BJ (cell line): ENCODE measurements at places on chromosomes 1 and 21.

DNA sequence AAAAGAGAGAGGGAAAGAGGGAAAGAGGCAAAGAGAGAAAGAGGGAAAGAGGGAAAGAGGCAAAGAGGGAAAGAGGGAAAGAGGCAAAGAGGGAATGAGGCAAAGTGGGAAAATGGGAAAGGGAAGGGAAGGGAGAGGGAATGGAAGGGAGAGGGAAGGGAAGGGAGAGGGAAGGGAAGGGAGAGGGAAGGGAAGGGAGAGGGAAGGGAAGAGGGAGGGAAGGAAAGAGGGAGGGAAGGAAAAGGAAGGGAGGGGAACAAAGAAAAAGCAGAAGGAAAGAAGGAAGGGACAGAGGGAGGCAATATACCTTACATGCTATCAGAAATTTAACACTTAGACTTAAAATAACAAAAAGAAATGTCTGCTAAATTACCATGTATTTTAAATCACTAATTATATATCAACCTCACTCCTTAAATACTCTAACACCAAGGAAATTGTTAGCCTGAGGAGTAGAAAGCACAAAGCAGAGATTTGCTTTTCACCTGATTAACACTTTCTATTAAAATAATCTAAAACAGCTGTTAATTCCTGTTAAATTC is 41.8 kb downstream of the DUSP10 start:
- DNase-seq, result no peak

- DNase-seq, result no peak
Observed at GRCh38 chr1:34696230-34696629, 58.6 kb upstream of the GJB5 start.

DNA sequence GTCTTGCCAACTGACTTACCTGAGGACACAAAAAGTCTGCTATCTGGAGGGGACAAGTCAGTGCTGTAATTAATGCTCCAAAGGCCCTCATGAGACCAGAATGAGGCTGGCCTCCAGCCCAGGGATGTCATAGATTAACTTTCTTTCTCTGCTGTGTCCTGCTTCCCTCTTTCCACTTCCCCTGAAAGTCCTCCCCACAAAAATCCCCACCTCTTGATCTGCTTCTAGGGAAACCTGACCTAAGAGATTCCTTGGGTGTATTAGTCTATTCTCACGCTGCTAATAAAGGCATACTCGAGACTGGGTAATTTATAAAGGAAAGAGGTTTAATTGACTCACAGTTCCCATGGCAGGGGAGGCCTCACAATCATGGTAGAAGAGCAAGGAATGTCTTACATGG is 39.2 kb downstream of the RUNX3 start:
- no peak for DNase-seq

DNA sequence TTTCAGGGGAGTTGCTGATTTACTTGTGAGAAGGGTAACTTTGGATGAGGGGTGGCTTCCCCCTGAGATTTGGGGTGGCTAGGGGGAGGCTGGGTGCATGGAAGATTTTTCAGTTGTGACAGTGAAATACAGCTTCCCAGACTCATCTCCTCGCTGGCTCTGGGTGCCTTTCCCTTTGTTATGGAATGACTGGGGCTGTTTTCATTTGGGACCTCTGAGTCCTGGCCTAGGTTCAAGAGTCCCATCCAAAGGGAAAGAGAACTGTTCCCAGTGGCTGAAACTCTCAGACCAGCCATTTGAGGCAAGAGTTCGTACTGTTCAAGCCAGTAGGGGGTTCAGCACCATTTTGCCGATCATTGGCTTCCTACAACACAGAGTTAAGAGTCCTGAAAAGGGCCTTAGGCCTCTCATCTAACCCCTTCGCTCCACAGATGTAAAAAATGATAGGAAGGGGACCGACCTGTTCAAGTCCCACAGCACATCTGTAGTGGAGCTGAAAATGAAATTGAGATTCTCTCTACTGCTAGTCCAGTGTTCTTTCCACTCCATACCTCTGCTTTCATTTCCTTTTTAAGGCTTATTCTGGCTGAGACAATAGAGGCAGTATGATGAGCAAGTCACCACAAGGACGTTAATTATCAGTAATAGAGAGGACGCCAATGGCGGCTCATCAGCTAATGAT is 958 bp downstream of the DDR2 start:
- no peak for DNase-seq

DNA sequence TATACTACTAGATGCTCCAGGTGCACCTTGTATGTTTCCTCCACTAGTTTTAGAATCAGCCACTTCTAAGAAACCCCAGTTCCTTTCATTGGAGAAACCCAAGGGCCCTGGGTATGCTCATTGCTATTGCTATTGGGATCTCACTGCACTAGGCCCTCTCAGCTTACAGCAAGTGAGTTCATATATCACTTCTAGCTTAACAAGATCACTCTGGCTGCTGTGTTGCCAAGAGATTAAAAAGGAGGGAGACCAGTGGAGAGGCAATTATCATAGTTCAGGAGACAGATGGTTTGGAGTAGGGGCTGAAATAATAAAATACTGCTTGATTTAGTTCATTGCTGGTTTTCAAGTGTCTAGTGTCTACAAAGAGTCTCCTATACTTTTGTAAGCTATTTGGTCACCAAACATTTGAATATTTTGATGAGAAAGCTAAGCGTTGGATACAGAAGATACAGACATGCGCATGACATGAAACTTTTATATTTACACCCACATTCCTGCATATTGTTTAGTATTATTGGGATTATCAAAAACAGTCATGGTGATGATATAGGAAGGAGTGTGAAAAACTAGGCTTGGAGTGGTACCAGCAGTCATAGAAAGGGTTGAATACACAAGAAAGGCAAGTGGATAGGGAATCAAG is 671.9 kb downstream of the ADGRL2 start:
- DNase-seq, result no peak

DNA sequence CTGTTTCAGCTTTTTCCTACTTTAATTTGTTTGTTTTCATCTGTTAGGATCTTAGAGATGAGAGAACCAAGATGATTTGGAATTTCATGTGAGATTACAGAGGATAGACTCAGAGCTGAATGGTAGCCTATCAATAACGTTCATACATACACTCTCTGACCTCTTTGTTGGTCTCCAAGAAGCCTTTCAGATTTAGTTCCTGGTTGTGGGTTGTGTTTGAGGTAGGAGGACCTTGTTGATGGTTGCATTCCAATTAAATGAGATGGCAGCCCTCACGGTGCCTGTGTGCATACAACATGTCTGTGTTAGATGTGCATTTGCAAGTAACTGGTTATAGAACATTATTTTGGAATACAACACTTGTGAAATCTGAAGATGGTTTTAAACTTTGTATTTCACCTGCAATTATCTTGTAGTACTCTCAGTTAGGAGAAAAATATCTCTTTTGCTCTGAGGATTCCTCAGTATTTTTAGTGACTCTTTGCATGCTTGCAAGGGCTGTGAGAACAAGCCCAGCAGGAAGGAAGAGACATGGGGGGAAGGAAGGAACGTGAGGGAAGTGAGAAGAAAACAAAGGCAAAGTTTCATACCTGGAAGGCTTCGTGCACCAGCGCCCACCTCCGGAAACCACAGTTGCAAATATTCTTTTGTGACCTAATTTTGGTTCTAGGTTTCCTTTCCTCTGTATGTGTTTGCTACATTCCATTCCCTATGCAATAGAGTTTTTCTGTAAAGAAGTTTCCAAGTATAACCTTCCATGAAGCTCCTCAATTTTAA is 291.8 kb downstream of the DISC1 start:
- DNase-seq, result no peak

- DNase-seq, result no peak
Observed at GRCh38 chr1:173393659-173394000, 83.5 kb upstream of the PRDX6 start.

GRCh38 chr1:171037626-171038025 is 53.1 kb upstream of the FMO3 start:
- no peak for DNase-seq

DNA sequence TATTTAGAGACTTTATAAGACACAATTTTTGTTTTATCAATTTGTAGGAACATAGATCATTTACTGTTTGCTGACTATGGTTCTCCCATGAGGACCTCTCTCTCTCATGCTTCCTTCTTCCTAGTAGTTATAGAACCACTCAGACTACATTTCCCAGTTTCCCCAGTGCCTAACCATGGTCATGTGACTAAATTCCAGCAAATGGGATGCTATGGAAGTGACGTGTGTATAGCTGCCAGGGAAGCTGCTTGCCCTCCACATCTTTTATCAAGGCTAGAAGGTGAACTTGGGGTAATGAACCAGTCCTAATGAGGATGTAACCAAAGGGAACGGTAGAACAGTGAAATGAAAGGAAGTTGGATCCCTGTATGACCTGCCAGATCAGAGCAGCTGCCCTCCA is 184.0 kb downstream of the MIS18A start:
- DNase-seq, result no peak

- no peak for DNase-seq
Observed at GRCh38 chr1:199150756-199151155, 511.9 kb downstream of the PTPRC start.

GRCh38 chr1:110787328-110788071 is 85.4 kb upstream of the CD53 start:
- DNase-seq, result no peak

- no peak for DNase-seq
Observed at GRCh38 chr1:47918257-47918867, 78.8 kb downstream of the TRABD2B start.

DNA sequence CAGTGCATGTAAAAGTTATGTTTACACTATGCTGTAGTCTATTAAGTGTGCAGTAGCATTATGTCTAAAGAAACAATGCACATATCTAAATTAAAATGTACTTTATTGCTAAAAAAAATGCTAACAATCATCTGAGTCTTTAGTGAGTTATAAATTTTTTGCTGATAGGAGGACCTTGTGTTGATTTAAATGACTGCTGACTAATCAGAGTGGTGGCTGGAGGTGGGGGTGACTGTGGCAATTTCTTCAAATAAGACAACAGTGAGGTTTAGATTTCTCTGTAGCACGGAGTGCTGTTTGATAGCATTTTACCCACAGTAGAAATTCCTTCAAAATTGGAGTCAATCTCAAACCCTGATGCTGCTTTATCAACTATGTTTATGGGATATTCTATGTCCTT is 37.0 kb downstream of the HS2ST1 start:
- no peak for DNase-seq

GRCh38 chr1:180175806-180176205 is 21.1 kb downstream of the QSOX1 start:
- DNase-seq, result no peak

DNA sequence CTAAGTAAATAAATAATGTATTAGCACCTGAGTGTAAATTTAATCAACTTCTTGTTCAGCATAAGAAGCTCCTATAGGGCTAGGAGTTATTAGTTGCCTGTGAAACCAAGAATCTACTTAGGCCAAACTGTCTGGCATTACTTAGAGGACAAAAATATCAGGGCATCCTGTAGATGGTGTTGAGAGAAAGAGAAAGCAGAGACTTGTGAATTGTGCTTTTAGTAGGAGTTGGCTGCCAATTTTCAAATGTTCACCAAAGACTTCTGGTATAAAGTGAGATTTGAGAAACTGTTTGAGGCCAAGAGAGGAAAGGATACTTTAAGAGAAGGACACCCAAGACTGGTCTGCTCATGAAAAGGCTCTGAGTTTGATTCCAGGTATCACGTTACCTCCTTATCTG is 315.5 kb upstream of the DEPDC1 start:
- no peak for DNase-seq
